Dermis microvascular lymphatic vessel endothelial cell (primary cell): ENCODE measurements at places on chromosomes 4 and X.

- no peak for DNase-seq
These were observed 78.8 kb downstream of the SEL1L3 start for GRCh38 chr4:25783943-25784342.

DNA sequence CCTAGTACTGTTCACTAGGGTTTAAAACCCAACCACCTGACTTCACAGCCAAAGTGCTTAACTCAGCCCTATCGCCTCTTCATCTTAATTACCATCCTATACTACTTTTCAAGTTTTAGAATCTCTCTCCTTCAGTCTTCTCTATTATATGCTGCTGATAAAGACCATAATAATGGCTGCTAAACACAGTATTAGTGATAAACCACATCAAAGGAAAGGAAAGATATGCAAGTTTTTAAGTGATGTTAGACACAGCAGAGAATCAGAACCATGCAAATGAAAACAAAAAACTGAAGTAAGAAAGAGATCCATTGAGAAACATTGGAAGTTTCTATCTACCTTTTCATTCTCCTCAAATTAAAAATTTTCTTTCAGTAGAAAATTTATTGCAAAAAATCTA is 100.8 kb downstream of the REELD1 start:
- DNase-seq, result no peak

DNA sequence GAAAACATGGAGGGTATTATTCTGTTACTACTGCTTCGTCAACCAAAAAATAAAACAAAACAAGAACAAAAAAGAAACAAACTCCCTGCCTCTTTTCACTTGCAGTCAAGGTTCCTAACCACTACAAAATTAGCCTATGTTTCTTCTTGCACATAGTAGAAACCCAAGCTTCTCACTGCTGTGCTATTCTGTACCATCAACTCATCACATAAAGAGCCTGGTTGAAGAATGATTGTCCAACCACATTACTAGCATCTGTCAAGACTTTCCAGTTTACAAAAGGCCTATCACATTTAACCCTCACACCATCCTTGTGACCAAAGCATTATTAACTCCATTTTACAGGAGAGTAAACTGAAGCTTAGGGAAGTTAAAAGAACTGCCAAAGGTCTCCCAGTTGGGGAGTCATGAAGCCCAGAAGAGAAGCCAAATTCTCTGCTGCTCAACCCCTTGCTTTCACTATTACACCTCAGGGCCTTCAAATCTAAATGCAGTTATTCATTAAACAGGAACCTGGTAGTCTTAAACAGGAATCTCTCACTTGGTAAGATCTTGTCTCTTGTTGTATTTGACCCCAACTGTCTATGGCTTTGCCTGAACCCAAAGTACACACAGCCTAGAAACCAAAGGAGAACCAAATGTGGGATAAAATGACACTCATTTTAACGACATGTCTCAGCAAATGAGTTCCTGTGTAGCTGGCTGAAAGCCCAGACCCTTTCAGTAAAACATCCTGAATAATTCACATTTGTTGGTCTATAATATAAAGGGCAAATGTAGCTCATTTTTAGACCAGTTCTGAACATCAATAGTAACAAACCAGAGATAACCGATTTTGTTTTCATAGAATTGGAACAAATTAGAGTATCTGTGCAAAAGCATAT is 8.6 kb downstream of the F9 start:
- DNase-seq, result peak; percentile 2

DNA sequence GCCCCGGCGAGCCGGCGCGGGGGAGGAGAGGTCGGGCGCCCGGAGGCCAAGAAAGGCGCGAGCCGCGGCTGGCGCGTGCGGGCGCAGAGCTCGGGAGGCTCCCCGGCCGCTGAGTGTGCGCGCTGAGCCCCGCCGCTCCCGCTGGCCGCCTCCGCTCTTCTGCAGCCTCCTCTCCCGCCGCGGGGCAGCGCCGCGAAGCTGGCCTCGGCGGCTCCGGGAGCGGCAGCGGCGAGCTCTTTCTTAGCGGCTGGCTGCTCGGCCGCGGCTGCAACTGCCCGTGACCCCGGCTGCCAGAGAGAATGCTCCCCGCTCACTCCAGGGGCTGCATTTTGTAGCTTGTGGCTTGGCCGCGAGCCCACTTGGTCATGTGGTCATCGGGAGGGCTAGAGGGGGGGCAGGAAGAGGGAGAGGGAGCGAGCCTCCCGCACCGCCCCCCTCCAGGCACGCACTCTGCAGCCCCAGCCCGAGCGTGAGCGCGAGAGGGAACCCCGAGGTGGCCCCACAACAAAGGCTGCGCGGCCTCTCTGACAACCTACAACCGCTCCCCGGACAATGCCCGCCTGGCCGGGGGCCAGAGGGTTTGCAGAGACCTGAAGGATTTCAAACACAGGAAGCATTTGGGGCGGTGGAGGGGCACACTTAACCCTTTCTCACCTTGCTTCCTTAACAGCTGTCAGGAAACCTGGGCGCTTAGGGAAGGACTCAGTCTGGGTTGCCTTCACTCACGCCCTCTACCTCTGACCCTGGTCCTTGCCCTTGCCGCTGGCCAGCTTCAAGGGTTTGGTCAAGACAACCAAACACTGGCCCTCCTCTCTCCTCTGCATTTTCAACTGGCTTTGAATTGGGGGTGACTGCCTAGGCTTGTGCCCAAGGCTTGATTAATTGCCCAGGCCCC is at the start of gene APLN:
TSS of gene APLN (minus strand) at position 305 of the 895 bp plus-strand sequence. CDS start 326 bp downstream, outside the sequence.
- DNase-seq, result no peak

- no peak for DNase-seq
These were observed 322.9 kb downstream of the BCOR start for GRCh38 chrX:39774774-39775328.

GRCh38 chr4:9977518-9978031 is 43.7 kb downstream of the SLC2A9 start:
- no peak for DNase-seq

- DNase-seq, result no peak
These were observed 16.6 kb upstream of the UGT2B17 start for GRCh38 chr4:68592673-68593072.

- no peak for DNase-seq
These were observed 84.0 kb downstream of the PRSS12 start for GRCh38 chr4:118268780-118269179.

GRCh38 chr4:102299354-102300107 is 45.8 kb downstream of the SLC39A8 start:
- peak; percentile 1 for DNase-seq

GRCh38 chrX:23883737-23884354 is 23.9 kb downstream of the APOO start:
- DNase-seq, result no peak

DNA sequence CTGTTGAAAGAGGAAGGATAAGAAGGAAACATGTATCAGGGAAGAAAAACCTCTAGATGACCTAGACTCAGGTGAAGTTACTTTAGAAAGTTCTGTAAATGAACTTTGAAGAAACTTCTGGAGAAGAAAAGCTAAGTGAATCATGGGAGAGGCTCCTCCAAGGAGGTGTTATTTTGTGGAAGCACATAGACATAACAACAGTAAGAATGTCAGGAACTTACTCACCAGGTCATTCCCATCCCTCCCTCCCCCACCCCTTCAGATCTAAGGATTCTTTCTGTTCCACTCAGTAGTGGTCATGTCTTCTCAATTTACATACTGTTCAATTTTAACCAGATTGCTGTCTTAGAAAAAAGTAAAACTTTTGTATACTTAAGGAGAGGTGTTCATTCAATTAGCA is 310.5 kb upstream of the DDX53 start:
- peak; percentile 50 for DNase-seq

- DNase-seq, result peak; percentile 43
These were observed 35.4 kb upstream of the PGRMC2 start for GRCh38 chr4:128322986-128323385.

DNA sequence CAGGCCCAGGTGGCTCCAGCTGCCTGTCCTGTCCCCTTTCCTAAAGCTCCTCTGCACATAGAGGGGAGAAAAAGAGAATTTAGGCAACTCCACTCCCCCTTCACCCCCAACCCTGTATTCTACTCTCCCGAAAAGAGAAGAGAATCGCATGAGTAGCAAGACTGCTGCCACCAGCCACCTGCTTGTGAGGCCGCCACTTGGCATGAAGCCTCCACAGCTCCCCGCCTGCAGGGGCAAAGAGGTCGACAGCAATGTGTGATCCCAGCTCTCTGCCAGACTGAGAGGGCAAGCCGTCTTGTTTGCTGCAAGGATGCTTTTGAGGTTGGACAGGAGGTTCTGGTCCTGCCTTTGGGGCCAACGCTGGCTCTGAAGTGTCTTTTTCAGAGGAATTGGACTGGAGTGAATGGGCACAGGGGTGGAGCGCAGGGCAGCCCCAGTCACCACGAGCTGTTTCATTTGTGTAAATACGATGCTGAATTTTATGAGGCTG is 77.1 kb downstream of the STARD8 start:
- DNase-seq, result no peak

GRCh38 chr4:161186750-161187149 is 977.0 kb downstream of the FSTL5 start:
- DNase-seq, result no peak
